ENCODE measurements at places on chromosomes 3 and 15. TPM values are rescaled to one million over a fixed set of nuclear protein-coding genes. Genes with fewer than 3 reads are reported as not detected.

Gene SMCO1
- total RNA-seq, result 110 TPM

Gene AADACL2
- total RNA-seq, result not detected

Gene TMEM42
- 10.0 TPM for total RNA-seq

Gene CCDC39
- not detected for total RNA-seq

Gene HIGD2B
- not detected for total RNA-seq

Gene CCDC71
- 10.2 TPM for total RNA-seq

GRCh38 chr3:159693226-159693625 is 295.4 kb upstream of the IL12A start:
- DNase-seq, result no peak

GRCh38 chr3:134847349-134847748 is 52.3 kb downstream of the EPHB1 start:
- no peak for DNase-seq

DNA sequence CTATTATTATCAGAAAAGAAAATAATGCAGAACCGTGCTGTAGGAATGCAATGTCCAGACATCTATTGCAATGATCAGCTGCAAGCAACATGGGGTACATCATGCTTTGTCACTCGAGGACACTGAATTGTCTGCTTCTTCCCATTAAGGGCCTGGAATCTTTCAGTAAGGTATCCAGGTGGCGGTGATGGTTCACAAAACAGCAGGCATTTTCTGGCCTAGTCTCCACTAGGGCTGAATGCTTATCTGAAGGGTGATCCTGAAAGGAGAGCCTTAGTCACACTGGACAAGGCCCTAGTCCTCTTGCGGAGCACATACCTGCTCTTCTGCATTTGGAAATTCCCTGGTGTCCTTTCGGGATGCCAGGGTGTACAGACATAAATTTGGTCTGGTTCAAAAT is 21.2 kb downstream of the ITPR1 start:
- DNase-seq, result no peak

GRCh38 chr15:58611731-58612676 is 137.5 kb downstream of the ADAM10 start:
- DNase-seq, result no peak

DNA sequence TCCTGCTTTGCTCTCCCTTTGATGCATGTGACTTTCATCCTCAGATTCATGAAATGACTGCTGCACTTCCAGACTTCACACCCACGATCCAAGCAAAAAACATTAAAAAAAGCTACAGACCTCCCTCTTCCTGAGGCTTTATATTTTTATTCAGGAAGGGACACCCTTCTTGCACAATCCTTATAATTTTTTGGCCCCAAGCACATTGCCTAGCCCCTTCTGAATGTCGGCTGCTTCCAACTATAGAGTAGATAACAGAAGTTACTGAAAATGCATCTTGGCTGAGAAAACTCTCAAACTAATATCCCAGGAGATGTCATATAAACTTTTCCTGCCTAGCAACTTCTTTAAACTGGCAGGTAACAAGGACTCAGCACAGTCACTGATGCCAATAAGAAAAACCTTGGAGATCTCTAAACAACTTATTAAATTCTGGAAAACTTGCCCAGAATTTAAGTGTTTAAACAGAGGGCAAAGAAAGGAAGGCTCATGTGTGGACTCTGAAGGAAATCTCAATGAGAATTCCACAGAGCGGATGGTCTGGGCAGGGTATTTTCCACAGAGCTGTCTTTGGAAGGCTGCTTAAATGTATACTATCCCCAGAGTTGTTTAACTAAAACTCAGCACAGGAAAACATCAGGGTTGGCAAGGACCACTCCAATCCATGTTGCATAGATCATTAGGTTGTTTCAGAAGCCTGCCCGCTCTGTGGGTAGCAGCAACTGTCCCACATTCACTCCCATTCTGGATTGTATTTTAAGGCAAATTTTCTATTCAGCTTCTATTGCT is 746.8 kb upstream of the LMCD1 start:
- no peak for DNase-seq

GRCh38 chr3:58565621-58566397 is 11.4 kb downstream of the FAM107A start:
- DNase-seq, result no peak

DNA sequence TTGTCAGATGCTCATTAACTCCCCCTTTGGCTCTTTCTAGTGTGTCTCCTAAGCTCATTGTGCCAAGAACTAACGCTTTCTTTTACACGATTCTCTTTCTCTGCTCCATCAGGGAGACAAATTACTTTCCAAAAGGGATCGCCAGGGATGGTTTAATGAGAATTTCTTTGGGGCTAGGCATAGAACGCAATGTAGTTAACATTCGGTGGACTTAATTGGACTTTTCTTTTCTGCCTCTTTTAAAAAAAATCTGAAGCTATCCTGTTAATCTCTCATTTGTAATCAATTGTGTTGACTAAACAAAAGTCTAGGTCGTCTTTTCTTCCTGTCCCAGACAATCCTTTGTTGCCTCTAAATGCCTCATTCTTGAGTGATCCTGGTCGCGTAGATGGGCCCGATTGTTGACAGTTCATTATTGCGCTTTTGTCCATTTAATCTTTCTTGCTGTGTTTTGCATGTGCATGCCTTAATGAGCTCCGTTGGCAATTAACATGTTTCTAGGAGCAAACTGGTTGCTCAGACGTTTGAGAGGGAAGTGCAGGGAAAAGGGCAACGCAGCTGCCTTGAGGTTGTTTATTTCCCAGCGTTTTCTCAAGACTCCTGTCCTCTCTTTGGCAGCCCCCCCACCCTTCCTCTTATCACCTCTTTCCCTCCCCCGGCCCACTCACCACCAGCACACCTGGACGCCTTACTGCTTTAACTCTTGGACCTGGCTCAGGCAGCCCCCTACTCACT is 7.8 kb downstream of the FEZF2 start:
- DNase-seq, result no peak

- no peak for DNase-seq
These were observed 8.2 kb downstream of the ALG3 start for GRCh38 chr3:184240384-184241140.

GRCh38 chr3:106088304-106088703 is 219.5 kb upstream of the CBLB start:
- no peak for DNase-seq

GRCh38 chr15:56351957-56352506 is 13.2 kb upstream of the TEX9 start:
- DNase-seq, result no peak

DNA sequence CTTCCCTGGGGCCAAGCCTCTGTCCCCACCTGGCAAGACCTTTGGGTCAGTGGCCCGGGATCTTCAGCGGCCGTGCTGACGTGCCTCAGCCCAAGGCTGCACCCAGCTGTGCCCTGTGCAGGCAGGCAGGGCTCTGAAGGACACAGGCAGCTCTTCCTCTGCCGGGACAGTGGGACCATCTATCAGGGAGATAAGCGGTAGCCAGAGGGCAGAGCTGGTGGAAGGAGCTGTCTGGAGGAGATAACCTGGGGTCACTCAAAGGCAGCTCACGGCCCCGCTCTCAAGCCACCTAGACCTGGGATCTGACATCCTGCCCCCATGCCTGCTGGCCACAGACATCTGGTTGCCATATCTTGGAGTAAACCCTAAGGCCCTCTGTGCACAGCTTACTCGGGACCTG is 27.3 kb downstream of the DUSP7 start:
- no peak for DNase-seq
